Activated CD4-positive, alpha-beta T cell treated with anti-CD3 and anti-CD28 coated beads, Interleukin-2, Interleukin-4, amounts not matched to agents 100 ng/mL and 50 ng/mL, durations not matched to agents 16 hours and 8 hours (primary cell): ENCODE measurements at places on chromosomes 1 and 21.

- no peak for DNase-seq
These were observed 193.3 kb upstream of the BEND5 start for GRCh38 chr1:48969971-48970370.

DNA sequence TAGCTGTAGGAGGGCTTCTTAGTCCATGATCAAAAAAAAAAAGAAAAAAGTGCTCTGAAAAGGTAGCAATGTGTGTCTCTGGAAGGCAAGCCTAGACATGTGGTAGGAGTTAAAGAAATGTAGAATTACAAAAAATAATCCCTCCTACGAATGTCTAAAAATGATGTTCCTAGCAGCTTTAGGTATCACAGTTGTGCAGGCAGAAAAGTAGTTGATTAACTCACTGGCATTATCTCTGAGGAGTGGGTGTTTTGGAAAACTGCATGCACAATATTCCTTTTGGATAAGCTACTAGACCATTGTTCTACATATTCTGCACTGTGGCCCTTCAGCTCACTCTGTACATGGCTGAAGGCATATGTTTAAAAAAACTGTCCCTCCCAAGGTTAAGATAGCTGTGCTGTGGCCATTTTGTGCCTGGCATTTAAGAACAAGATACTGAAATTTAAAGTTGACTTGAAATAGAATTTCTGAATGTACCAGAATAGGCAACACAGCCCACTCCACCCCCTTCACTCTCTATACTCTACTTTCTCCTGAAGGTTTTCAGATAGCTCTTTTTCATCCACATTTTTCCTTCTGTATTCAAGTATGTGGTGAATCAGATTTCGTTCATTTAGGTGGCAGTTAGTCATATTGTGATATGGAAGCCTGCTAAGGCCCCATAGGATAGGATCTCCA is 463.9 kb upstream of the LRRC7 start:
- no peak for DNase-seq

DNA sequence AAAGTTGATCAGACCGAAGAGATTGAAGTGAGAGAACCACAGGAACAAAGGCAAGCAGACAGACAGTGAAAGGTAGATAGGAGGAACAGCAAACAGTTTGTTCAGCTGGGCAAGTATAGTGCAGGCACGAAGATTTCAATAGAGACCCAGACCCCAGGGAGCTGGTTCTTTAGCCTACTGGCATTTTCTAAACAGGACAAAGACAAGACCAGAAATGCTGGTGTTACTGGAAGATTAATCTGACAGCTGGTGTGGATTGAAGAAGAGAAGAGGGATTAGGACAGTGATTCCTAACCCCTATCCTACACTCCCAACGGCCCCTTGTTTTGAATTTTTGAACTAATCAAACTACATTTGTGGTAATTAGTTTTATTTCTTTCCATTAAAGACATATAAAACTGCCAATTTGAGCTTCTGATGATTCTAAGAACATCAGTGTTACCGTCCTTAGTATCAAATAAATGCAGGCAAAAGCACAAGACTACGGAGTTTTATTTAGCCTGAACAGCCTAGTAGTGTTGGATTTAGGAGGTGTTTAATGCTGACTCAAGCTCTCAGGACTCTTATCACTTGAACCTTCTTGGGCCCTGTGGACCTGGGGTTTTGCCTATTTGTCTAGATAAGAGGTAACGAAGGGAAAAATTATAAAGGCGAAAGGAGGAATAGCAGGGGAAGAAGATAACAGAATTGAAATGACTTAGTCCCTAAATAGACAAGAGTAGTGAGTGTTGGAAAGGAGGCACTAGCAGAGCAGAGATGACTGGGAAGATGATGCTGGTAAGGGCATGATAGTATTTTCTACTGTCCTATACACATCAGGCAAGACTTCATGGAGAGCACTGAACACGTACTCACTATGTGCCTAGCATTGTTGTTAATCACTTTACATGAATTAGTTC is 2.0 kb downstream of the NPL start:
- DNase-seq, result no peak

DNA sequence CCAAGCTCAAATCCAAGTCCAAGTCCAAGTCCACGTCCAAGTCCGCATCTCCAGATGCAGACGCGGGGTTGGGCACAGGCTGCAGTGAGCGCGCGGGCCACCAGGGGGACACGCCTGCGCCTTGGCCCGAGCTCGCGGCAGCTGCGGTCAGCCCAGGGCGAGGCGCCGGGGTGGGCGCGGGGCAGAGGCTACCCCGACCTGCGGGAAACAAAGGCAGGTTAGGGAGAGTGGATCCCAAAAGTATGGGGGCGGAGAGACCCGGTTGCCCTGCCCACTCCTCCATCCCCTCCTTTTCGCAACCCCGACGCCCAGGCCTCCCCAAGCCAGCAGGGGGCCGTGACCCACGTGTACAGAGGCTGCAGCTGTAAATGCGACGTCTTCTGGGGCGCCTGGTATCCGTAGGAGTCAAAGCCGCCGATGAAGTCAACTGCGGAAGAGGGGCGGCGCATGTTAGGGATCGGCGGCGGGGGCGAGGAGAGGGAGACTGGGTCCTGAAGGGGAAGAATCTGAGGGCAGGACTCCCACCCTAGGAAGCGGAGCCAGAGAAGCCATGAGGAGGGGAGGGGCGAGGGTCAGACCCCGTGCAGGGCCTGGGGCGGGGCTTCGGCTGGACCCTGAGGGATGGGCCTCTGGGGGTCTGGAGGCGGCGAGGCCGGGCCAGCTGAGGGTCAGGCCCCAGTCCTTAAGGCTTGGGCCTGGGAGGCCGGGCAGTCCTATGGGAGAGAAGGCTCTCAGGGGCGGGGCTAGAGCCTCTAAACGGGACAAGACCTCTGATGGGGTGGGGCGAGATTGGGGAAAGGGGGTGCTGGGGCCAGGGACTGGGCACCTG is 58.0 kb downstream of the NKAIN1 start:
- DNase-seq, result peak; percentile 42

DNA sequence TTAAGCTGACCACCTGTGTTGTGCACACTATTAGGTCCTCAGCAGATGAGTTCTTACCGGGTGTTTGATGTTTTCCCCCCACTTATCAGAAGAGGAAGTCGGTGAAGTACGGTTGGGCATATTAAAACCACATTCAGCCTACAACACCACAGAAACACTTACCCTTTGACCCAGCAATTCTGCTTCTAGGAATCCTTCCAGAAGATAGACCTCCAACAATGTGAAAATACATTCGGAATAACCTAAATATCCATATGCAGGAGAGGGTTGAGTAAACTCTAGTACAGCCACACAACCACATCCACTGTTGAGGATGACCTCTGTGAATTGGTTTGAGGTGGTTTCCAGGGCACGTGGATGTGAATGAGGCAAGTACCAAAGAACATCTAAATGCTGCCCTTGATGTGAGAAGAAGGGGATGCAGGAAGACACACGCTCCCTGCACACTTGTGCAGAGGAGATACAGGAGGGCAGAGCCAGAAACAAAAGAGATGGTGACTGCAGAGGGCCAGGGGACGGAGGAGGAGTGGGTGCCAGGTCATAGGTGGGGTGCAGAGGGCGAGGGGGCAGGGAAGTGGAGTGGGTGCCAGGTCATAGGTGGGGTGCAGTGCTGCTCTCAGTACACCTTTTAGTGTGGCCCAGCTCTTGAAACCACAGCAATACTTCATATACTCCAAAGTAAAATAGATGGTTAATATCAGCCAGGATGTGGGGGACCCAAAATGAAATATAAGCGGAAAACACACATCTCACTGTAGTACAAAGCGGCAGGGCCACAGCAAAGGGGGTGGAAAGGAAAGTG is 12.8 kb downstream of the ADARB1 start:
- DNase-seq, result peak; percentile 46

- DNase-seq, result no peak
These were observed 493 bp upstream of the ELOA start for GRCh38 chr1:23742670-23743286.

- no peak for DNase-seq
These were observed 13.7 kb upstream of the MFSD2A start for GRCh38 chr1:39940980-39941871.

DNA sequence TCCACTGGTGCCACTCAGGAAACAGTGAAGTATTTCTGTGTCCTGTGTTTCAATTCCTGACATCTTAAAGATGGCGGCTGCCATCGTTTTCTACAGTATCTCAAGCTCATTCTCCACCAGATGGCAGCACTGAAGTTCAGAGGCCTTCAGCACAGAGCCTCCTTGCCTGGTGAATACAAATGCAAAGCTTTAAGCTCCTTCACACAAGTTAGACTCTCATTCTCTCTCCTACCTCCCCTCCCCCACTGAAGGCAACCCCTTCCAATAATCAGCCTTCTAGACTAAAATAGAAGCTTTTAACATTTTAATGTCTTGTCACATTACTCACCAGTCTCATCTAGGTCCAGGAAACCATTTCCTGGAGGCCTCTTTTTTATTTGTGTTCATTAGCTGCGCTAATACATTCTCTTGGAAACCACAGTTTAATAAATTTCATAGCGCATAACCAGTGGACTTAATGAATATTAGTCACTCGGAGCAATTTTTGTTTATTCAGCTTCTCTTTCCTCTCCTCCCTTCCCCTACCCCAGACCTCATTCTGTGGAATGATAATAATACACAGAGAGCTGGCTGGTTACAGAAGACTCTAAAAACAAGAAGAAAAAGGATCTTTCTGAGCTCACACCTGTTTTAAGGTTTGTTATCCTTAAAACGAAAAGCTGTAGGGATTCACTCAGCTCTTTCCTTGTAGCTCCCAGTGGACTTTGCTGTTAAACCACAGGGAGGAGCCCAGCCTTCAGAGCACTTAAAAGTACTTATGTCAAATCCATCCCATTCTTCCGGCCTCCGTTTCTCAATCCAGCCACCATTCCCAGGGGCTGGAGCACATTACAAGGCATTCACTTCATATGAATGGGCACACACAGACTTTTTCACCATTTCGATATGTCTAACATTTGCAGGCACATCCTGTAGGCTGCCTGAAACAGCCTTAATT is 384.9 kb downstream of the HLX start:
- peak; percentile 52 for DNase-seq

DNA sequence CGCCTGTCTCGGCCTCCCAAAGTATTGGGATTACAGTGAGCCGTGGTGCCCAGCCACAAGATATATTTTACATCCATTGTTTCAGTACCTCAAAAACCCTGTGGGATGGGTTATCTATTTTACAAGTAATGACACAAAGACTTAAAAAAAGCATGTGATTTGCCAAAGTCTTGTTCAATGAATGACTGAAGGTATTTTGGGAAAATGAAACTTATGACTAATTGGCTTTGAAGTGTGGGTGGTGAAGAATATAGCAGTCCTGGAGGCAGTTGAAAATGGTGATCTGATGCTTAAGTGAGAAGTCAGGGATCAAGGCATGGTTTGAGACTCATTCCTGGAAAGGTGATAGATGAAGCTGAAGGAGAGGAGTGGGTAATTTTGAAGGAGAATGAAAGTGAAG is 3.0 kb downstream of the SWT1 start:
- DNase-seq, result no peak

DNA sequence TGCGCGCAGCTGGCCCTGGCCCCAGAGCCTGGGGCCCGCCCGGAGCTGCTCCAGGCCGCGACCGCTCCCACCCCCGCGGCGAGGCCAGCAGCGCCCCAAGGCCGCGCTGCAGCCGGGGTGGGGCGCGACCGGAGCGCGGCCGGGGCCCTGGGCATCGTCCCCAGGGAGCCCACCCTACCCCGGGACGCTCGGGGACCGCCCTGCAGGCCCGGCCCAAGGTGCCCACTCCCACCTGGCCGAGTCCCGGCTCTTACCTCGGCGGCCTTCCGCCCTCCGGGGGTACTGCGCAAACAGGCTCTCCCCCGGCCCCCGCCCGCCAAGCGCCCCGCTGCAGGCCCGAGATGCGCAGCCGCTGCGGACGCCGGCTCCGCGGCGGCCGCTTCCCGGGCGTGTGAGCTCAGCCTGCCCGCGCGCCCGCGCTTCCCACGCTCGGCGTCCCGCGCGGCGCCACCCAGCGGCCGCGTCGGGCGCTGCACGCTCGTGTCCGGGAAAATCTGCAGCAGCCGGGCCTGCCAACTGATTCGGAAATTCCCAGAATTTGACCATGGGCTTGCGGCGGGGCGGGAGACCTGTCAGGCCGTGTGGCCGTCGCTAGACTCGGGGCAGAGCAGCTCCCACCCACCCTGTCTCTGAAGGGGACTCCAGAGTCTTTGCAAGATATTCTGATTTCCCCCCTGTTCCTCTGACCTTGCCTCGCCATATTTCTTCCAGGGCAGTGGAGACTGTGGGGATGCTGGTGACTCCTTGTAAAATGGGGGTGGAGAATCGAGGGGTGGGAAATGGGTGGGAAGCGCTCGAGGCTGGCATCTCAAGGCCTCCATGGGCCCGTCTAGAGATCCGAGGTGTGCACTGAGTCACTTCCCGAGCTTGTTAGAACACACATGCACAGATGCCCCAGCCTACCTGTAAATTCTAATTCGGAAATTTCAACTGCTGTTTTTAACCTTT is 41.9 kb downstream of the CD34 start:
- peak; percentile 69 for DNase-seq

DNA sequence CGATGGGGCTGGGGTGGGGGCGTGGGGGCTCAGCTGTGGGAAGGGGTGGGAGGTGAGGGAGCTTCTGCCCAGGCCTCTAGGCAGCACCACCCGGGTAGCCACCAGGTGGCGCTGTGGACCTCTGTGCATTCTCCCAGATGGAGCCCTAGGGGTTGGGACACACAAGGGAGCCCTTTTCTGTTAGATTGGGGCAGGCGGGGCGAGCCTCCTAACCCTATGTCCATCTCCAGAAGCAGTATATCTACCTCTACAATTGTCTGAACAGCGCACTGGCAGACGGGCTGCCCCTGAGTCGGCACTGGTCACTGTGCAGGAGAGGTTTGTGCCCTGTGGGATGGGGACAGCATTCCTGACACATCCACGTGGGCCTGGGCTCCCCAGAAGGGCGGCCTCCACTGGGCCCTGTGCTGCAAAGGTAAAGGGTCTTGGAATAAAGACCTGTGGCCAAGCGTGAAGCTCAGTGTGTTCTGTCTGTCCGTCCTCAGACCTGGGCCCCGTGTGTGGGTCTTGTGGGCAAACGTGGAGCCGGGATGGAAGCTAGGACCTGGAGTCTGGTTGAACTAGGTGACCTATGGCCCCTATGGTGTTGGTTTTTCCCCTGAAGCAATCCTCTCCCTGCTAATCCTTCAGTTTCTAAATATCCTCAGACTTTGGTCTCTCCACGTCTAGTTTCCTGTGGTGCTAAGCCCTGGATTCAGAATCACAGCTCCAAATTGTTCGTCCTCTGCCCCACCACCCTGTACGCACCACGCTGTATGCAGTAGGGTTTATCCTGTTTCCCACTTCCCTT is 4.4 kb upstream of the LGR6 start:
- DNase-seq, result peak; percentile 73

- no peak for DNase-seq
These were observed 82.0 kb upstream of the DPH5 start for GRCh38 chr1:101107496-101108110.

GRCh38 chr21:33971492-33972013 is 55.9 kb upstream of the ATP5PO start:
- peak; percentile 45 for DNase-seq

DNA sequence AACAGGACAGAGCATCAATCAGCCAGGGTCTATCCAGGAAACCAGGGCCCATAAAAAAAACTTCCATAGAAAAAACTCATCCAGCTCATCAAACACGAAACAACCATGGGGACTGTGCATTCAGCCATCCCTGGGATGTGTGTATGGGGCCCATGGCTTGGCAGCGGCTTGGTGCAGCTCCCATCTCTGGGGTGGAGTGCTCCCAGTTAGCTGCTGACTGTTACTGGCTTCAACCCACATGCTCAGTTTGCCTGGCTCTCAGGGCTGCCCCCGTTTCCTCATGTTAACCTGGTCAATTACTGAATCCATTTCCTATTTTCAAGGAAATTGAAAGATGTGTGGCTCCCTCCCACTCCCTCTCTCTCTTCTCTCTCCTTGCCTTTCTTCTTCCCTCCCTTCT is 37.3 kb upstream of the STUM start:
- no peak for DNase-seq
